Naive thymus-derived CD4-positive, alpha-beta T cell (primary cell): ENCODE measurements at places on chromosomes 2 and 18.

DNA sequence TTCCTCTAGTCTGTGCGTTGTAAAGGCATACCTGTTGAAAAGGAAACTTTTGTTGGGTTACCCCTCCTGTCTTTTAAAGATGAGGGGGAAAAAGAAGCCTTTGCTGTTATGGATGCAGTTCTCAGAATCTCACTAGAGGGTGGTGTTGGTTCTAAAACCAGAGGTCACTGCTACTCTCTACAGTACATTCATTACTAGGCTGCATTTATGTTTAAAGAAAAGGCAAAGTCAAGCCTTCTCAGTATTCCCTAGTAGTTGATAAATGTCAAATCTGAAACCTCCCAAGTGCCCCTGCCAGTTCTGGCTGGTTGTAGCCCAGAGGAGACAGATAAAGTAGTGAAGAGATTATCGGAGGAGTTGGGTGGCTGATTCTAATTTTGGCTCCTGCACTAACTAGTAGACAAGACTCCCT, 1.4 kb upstream of the PLCL1 start:
- DNase-seq = peak; percentile 66

DNA sequence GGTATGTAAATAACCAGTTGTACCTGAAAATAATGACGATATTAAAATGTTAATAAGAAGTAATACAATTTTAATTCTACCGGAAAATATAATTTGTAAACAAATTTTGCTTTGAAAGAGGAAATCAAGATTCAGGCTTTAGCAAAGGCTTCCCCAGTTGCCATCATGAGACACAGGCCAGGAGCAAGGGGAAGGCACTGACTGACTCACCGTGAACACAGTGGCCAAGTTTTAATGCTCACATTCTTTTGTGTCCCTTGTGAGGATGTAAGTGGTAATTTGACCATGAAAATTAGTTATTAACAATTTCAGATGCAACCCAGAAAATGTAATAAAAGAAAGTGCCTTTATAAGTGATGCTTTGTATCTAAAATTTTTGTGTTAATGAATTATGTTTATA, 164.1 kb downstream of the GREB1L start:
- no peak for DNase-seq

- peak; percentile 16 for DNase-seq
Observed at GRCh38 chr2:44016282-44016681, 20.5 kb upstream of the LRPPRC start.

GRCh38 chr2:100404411-100404810, 13.1 kb downstream of the CHST10 start:
- DNase-seq = no peak

DNA sequence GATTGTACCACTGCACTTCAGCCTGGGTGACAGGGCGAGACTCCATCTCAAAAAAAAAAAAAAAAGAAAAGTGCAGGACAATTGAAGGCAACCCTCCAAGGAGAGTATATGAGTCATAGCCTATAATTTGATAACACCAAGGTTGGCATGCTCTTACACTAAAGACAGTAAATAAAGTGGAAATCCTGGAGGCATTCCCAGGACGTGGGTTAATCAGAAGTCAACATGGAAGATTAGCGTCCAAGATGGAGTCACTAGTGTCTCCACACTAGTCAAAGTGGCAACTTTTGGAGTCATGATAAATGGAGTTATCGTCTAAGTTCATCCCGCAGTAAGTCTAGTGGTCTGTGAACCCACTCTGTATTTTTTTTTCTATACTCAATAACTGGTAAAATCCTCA, 21.2 kb upstream of the UGGT1 start:
- no peak for DNase-seq

DNA sequence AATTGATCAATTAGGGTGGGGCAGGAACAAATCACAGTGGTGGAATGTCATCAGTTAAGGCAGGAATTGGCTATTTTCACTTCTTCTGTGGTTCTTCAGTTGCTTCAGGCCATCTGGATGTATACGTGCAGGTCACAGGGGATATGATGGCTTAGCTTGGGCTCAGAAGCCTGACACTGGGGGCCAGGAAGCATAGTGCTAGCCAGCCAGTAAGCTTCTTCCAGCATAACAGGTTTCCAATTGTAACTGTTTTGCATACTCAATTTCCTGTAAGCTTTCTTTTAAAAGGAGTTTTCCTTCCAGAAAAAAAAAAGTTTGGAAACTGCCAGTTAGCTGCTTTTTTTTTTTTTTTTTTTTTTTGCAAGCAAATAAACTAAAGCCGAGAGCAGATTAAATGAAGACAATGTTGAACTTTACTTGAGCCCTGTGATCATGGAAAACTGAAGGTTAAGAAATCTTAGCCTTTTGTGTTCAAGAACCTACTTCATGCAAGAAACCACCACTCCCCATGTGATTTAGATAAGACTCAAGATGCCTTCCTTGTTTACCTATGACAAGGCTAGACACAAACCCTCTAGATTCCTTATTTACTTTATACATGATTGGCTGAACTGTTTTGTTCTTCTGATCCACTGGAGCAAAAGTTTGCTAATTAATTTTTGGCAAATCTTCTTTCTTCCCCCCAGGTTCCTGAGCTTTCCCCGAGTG, 126.9 kb upstream of the LINC00305 start:
- no peak for DNase-seq

- no peak for DNase-seq
Observed at GRCh38 chr2:101815739-101816391, 118.4 kb downstream of the MAP4K4 start.

DNA sequence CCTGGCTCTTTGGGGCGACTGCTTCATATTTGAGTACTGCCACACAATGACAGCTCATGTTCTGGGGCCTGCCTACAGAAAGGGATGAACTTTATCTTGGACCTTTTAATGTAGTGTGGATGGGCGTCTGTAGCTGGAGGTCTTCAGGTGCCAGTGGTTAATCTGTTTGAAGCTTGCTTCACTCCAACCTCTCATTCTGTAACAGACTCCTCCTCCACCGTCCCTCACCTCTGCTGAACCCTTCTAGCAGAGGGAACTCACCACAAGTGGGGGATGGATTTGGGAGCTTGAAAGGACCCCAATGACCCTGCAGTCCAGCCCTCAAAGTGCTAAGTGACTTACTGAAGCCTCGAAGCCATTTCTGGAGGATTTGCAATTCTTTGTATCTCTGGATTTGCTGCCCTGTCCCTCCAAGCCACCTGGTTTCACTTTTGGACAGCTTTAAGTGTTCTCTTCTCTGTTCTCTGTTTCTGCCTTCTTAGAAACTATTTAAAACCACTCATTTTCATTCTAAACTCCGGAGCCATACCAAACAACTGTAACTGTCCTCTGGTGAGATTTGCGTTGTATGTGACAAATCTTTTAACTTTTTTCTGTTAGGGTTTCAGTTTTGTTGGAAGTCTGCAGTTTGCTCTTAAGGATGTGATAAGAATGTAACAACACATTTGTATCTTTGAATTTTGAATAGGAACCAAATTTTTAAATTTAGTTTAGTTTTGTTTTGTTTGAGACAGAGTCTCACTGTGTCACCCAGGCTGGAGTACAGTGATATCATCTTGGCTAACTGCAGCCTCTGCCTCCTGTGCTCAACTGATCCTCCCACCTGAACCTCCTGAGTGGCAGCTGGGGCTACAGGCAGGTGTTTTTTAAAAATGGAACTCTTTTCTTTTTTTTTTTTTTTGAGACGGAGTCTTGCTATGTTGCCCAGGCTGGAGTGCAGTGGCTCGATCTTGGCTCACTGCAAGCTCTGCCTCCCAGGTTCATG, 37.0 kb upstream of the CASP8 start:
- DNase-seq = no peak
